Stimulated activated CD8-positive, alpha-beta memory T cell treated with anti-CD3 and anti-CD28 coated beads, Interleukin-2, amount 100 ng/mL, for 1 hour (primary cell): ENCODE measurements at places on chromosomes 4 and X.

DNA sequence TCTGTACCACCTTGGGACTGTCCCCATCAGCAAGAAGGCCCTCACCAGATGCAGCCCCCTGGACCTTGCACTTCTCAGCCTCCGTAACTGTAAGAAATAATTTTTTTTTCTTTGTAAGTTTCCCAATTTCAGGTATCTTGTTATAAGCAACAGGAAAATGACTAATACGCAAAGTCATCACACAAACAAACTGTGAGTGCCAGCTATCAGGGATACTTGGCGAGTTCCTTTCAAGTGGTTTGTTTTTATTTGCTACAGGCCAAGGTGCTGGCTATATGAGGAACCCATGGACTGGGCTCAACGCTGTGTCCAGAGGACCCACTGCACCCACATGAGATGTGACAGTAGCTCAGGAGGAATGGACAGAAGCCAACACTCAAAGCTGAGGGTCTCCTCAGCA, 11.5 kb upstream of the GPM6B start:
- no peak for DNase-seq

GRCh38 chrX:42720209-42720608, 57.8 kb downstream of the PPP1R2C start:
- no peak for DNase-seq

DNA sequence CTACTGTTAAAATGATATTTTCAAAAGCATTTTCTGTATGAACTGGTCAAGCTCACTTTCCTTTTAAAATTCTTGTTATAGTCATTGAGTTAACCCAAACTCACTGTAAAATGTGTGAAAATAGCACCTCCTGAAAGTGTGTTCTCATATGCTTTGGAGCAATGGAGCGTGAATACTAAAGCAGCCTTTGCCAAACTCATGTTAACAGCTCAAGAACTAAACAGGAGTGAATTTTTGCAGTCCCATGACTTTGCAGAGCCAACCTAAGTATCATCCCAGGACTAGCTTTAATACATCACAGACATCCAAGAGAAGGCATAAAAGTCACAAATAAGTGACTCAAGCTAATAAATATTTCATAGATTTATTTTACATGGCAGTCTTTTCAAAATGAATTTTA, 2.3 kb downstream of the AMMECR1 start:
- no peak for DNase-seq

DNA sequence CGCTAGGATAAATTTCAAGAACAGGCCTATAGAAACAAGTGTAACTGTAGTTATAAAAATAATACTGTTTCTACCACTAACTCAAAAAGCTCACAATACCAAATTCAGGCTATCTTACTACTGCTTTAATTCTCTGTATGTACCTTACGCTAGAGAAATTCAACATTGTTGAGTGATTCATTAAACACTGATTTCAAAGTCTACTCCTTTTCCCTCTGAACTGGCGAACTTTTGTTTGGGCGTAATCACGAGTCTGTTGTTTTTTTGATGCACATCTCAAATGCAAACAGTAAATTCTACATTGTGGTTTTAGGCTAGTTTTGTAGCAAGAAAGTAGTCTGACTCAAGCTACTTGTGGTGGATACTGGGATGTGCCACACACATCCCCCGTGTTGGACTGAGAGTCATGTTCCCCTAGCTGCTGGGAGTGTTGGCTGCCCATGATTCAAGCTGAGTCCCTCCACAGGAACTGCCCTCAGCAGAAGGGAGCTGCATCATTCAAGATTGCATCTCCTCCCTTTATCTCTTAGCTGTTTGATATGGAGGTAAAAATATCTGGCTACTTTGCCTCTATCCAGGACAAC, 406.1 kb downstream of the RAPGEF2 start:
- DNase-seq, result no peak

DNA sequence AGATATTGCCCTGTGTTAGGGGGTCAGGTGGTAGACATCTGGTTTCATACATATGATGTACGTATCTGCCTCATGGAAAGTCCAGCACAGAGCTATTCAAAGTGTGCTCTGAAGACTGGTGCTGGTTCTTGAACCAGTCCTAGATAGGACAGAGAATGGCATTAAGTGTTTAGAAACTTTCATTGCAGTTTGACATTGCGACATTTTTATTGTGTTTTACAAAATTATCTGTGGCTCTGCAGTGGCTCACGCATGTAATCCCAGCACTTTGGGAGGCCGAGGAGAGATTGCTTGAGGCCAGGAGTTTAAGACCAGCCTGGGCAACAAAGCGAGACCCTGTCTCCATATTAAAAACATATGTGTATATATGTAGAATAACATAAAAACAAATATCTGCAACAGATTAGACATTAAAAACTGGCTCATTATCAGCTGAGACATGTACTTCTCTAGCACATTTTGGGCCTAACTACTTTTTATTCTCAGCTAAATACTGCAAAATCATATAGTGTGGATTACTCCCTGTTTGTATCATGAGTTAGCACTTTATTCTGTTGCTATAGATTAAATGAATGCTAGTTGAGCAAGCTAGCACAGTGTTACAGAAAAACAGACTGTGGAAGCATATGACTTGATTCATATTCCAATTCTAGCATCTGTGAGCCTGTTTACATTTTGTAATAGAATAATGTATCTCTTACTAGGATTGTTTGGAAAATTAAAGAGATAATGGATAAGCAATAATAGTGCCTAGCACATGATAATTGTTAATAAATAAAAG, 57.1 kb downstream of the USP9X start:
- DNase-seq, result no peak

DNA sequence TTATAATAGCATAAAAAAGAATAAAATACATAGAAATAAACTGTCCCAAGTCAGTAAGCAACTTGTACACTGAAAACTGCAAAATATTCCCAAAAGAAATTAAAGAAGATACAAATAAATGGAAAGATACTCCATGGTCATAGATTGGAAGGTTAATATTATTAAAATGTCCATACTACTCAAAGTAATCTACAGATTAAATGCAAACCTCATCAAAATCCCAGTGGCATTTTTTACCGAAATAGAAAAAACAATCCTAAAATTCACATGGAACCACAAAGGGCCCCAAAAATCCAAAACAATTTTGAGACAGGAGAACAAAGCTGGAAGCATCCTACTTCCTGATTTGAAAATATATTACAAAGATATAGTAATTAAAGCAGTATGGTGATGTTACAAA, 133.0 kb downstream of the NDST3 start:
- DNase-seq, result no peak

GRCh38 chr4:16498978-16499377, 272.7 kb upstream of the TAPT1 start:
- no peak for DNase-seq

GRCh38 chr4:26365537-26366150, 44.8 kb downstream of the RBPJ start:
- DNase-seq, result no peak

- no peak for DNase-seq
Measured at GRCh38 chr4:158255727-158256324, 45.5 kb downstream of the TMEM144 start.
